ENCODE measurements at places on chromosomes 1 and 21. TPM values are rescaled to one million over a fixed set of nuclear protein-coding genes. Genes with fewer than 3 reads are reported as not detected.

Gene SH2D1B
- total RNA-seq: 1.5 TPM

Gene GJA4
- total RNA-seq: 28.9 TPM

Gene HSPA6
- total RNA-seq: 42.5 TPM

- no peak overlapping the region for H3K4me3 ChIP-seq
- no peak overlapping the region for H3K27ac ChIP-seq
- no peaks in the 10 kb centered on the region for H3K36me3 ChIP-seq
- peaks cover 9% of the 10 kb centered on the region for H3K4me1 ChIP-seq
These were observed 376 bp downstream of the AVPR1B start for GRCh38 chr1:206116873-206117150.

- no peaks in the 10 kb centered on the region for H3K4me1 ChIP-seq
- DNase-seq: no peak
- H3K4me3 ChIP-seq: no peak overlapping the region
- H3K27me3 ChIP-seq: no peaks in the 10 kb centered on the region
- no peak overlapping the region for H3K27ac ChIP-seq
These were observed 273.8 kb downstream of the MATN1 start for GRCh38 chr1:30449428-30450147.

- DNase-seq: peak; percentile 68
- H3K27me3 ChIP-seq: no peaks in the 10 kb centered on the region
- H3K36me3 ChIP-seq: no peaks in the 10 kb centered on the region
- no peak overlapping the region for H3K4me3 ChIP-seq
- no peak overlapping the region for H3K27ac ChIP-seq
- peaks cover 1% of the 10 kb centered on the region for H3K4me1 ChIP-seq
These were observed 54.1 kb downstream of the DSCAM start for GRCh38 chr21:40792691-40793456.

GRCh38 chr1:190019717-190020116 lies 457.9 kb downstream of the BRINP3 start:
- no peaks in the 10 kb centered on the region for H3K4me1 ChIP-seq
- no peaks in the 10 kb centered on the region for H3K36me3 ChIP-seq
- no peak overlapping the region for H3K27ac ChIP-seq
- no peak overlapping the region for H3K4me3 ChIP-seq
- no peaks in the 10 kb centered on the region for H3K27me3 ChIP-seq
- DNase-seq: no peak

GRCh38 chr1:211750599-211750998 lies 75.2 kb upstream of the NEK2 start:
- no peak for DNase-seq
- no peak overlapping the region for H3K27ac ChIP-seq
- H3K36me3 ChIP-seq: peaks cover 7% of the 10 kb centered on the region
- H3K4me3 ChIP-seq: no peak overlapping the region
- no peaks in the 10 kb centered on the region for H3K27me3 ChIP-seq

GRCh38 chr1:74357150-74357549 lies 122.0 kb downstream of the TNNI3K start:
- H3K36me3 ChIP-seq: no peaks in the 10 kb centered on the region
- peaks cover 15% of the 10 kb centered on the region for H3K4me1 ChIP-seq
- H3K4me3 ChIP-seq: no peak overlapping the region
- H3K27me3 ChIP-seq: no peaks in the 10 kb centered on the region

Data from lung (tissue), 17 donors.